ENCODE measurements at places on chromosomes 3 and 15.

DNA sequence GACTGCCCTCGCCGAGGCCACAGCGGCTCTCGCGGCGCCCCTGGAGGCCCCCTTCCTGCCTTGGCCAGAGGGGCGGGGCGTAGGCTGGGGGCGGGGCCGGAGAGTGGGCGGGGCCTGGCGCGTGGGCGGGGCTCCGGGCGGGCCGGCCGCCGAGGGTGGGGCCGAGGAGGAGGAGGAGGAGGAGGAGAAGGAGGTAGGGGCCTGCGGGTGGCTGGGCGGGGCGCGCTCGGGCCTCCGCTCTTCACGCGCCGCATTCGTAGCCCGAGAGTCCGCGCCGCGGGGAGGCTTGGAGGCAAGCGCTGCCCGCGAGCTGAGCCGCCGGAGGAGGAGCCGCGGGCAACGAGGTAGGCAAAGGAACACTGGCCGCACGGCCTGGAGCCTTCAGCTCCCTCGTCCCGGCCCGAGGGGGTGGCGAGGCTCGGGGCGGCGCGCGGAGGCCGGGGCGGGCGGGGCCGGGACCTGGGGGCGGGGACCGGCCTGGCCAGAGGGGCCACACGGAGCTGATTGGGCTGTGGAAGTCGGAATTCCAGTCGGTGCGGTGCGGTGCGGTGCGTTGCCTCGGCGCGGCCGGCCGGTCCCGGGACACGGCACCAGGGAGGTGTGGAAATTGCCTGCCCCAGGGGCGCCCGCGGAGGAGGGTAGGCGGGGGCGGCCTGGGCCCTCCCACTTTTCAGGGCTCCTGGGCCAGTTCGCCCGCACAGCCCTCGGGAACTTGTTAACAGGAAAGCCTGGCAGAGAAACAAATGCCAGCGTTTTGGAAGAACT is at the start of gene PPP2R3A:
Gene PPP2R3A (plus strand): TSS at position 223 of the 765 bp plus-strand sequence. CDS start 35,771 bp downstream, outside the sequence.
- DNase-seq = peak; percentile 70

GRCh38 chr15:56428821-56429458 is 36.0 kb downstream of the MNS1 start:
- no peak for DNase-seq

GRCh38 chr3:115084686-115085085 is 62.4 kb downstream of the ZBTB20 start:
- DNase-seq = no peak

DNA sequence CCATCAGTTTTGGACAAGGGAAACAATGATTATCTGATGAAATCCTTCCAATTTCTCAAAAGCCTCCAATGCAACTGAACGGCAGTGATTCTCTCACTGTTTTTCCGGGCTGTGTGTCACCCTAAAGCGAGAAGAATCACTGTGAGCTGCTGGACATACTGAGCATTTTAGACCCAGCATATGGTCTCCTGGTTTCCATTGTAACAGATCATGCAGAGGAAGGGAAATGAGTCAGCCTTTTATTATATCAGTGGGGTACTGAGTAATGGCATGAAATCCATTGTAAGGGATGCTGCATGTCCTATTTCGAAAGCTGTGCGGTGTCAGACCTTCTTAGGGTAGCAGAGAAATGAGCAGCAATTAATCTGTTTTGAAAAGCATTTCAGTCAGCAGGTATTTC is 287.1 kb downstream of the IL5RA start:
- no peak for DNase-seq

- no peak for DNase-seq
These were observed 246.5 kb downstream of the ROBO1 start for GRCh38 chr3:79521221-79521848.

DNA sequence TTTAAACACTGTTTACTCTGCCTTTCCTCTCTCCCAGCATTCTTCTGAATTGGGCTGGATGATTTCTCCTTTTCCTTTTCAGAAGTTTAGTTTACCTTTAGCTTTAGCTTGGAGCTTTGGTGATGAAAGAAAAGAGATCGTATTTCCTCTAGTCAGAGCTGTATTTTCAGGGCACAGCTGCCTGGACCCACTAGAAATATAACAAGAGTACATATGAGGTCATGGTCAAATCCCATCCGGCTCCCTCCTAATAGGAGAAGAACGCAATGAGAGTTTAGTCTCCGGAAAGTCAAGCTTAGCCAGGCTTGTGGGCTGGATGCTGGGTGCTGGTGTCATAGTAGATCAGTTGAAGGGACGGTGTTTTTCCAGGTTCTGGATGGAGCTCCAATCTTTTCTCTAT is 177.1 kb upstream of the PFN2 start:
- no peak for DNase-seq

- DNase-seq = no peak
These were observed 3.6 kb downstream of the KAT2B start for GRCh38 chr3:20043825-20044224.

GRCh38 chr3:182737825-182738224 is 55.5 kb upstream of the ATP11B start:
- no peak for DNase-seq

GRCh38 chr15:51288143-51289065 is 50.0 kb downstream of the CYP19A1 start:
- DNase-seq = no peak

DNA sequence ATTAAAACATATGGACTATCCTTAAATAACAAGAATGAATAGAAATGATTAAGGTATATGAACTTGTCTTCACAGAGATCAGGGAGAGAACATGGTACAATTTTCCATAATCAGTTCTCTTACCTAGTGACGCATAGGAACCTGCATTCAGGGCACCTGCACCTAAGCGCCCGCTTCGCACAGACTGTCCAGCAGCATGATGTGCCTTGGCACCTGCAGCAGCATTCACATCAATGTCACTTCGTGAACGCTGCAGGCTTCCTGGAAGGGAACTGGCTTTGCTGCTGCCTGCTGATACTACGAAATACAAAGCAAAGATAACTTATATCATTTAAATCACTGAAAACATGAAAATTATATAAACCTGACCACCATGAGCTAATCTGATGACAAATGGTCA is 115.2 kb downstream of the CLASP2 start:
- DNase-seq = no peak

DNA sequence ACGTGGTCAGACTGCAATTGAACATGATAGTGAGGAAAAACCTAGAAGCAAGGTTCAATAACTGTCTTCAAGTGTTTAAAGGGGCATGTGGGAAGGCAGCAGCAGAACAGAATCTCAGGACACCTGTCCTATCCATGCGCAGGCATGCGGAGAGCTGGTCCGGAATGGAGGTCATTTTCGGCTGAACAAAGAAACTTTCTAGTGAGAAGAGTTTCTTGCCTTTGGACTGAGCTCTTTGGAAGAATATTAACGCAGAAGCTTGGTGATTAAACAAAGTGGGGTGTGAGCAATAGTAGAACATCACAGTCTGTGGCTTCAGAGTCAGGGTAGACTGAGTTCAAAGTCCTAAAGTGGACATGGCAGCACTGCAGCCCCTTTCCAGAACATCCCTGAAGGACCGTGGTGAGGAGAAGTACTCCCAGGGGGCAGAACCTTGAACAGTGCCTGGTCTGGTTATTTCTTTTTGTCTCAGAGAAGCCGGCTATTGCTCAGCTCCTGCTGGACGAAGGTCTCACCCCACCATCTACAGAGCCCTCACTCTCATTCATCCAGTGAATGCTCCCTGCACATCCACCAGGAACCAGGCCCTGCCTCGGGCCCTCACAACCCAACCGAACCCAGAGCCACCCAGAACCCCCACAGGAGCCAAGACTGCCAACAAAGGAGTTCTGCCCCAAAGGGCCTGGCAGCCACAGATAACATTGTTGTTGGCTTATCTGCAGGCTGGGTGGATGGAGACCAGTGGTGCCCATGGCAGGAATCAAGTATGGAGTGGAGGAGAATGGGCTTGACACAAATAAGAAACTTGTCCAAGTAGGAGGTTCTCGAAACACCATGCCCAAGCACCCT is 2.8 kb upstream of the SSUH2 start:
- no peak for DNase-seq

GRCh38 chr3:154132777-154133375 is 11.7 kb downstream of the ARHGEF26 start:
- no peak for DNase-seq

- no peak for DNase-seq
These were observed 3.1 kb upstream of the ADAMTSL3 start for GRCh38 chr15:83650831-83651230.

DNA sequence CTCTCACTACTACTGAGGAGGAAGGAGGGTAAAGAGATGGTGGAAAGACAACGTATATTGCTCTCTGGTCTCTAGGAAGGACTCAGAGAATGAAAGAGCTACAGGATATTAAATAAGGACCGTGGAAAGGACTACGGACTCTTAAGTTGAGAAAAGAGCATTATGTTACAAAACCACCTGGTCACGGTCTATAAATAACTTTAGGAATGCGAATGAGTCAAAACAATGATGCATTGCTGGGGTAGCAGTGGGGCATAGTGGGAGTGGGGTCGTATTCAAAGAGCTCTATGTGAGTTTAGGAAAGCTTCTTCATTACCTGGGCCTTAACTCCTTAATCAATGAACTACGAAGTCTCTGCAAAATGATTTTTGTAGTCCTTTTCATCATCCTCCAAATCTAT is 295.7 kb upstream of the SOX14 start:
- DNase-seq = no peak

DNA sequence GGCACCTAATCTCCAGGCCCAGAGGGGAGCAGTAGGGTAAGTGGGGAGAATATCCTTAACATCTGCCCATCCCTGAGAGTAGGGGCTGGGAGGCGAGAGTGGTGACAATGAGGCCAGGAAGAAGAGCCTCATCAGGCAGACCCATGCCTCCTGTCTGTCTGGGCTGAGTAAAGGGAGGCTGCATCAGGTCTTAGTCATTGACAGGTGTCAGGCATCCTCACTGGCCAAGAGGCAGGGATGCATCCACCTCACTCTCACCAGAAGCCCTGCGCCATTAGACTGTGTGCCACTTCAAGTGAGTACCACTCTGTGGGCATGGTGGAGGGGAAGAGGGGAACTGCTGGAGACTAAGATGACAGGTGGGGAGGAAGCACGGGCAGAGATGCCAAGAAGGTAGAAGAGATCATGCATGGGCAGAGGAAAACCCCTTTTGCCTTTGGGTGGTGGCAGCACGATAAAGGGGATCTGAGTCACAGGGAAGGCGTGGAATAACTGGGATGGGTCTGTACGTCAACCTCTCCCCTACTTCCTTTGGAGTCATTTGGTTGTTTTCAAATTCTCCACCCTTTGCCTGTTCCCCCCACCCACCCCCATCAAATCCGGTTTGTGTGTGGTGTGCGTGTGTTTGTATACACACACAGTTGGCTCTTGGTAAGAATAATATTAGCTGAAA is 14.1 kb downstream of the ANAPC13 start:
- DNase-seq = no peak

DNA sequence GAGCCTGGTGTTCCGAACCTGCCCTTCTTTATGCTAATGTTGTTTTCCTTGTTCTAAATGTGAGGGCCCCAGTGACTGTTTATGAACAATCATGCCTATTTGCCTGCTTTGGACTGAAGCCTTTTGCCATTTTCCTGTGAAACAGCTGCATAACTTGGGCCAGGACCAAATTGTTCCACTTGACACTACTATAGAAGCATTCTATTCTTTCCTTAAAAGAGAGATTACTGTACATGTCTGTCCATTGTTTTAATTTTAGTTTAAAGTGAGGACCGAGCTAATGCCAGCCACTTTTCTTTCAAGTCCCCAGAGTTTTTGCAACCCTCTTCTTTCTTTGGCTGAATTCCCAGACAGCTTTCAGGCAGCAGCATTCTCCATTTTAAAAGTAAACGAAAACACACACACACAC is 980.3 kb downstream of the CADM2 start:
- DNase-seq = no peak

DNA sequence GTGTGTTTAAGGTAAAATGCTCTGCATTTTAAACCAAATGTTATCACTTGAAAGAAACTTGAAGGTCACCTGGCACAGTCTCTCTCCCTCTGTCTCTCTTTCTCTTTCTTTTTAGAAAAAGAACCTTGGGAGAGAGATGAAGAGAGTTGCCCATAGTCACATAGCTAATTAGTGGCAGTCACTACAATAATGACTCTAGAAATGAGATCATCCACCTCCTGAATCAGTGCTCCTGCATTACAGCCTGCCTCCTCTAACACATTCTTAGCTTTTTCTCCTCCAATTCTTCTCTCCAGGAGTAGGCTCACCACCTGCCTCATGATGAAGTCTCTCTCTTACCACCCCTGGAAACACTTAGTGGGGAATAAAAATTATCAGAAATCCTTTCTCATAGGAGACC is 2.5 kb downstream of the MYH15 start:
- no peak for DNase-seq

DNA sequence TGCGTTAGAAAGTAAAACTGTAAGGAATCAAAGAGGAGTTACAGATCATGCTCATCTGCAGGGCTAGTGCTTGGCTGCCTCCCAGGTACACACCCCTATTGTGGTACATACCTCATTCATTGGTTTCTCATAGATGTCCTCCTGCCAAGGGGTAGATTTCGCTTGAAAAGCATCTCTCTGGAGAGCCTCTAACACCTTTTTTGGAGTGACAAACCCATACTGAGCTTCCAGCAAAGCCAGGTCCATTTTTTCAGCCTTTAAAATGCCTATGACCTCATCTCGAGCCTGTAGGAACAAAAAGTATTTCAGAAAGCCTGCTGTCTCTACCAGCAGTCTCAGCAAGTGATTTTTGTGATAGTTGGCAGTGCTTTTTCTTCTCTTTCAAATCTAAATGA is 112.1 kb downstream of the CMSS1 start:
- no peak for DNase-seq

DNA sequence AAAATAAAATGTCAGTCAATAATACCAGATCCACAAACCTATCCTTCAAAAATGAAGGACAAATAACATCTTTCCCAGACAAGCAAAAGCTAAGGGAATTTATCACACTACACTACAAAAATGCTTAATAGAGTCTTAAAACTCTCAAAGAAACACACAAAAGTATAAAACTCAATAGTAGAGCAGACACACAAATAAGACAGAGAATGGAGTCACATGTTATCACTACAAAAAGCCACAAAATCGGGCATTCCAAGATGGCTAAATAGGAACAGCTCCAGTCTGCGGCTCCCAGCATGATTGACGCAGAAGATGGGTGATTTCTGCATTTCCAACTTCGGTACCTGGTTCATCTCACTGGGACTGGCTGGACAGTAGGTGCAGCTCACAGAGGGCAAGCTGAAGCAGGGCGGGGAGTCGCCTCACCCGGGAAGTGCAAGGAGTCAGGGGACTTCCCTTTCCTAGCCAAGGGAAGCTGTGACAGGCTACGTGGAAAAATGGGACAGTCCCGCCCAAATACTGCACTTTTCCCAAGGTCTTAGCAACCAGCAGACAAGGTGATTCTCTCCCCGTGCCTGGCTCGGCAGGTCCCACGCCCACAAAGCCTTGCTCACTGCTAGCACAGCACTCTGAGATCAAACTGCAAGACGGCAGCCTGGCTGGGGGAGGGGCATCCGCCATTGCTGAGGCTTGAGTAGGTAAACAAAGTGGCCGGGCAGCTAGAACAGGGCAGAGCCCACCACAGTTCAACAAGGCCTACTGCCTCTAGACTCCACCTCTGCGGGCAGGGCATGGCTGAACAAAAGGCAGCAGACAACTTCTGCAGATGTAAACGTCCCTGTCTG is 46.3 kb downstream of the SENP7 start:
- no peak for DNase-seq

GRCh38 chr15:22786868-22787698 is 639 bp downstream of the NIPA1 start:
- peak; percentile 19 for DNase-seq

GRCh38 chr3:70603103-70603502 is 290.7 kb upstream of the MDFIC2 start:
- DNase-seq = no peak

- no peak for DNase-seq
These were observed 394.1 kb downstream of the PTPRG start for GRCh38 chr3:61955483-61955882.

- no peak for DNase-seq
These were observed 4.8 kb upstream of the CSRNP1 start for GRCh38 chr3:39158148-39158715.

- no peak for DNase-seq
These were observed 394.1 kb downstream of the TUSC7 start for GRCh38 chr3:117103675-117104074.
